Mesothelial cell of epicardium (in vitro differentiated cells): ENCODE measurements at places on chromosomes 11 and 22.

DNA sequence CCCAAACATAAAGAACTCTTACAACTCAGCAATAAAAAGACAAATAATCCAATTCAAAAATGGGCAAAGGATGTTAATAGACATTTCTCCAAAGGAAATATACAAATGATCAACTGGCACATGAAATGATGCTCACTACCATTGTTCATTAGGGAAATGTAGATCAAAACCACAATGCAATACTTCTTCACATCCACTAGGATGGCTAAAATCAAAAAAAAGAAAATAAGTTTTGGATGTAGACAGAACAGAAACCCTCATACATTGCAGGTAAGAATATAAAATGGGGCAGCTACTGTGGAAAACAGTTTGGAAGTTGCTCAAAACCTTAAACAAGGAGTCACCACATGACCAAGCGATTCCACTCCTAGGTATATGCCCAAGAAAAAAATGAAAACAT lies 16.3 kb downstream of the SIK3 start:
- H3K4me1 ChIP-seq: peaks cover 23% of the 10 kb centered on the region
- no peak overlapping the region for H3K27ac ChIP-seq
- no peak for DNase-seq
- peaks cover 2% of the 10 kb centered on the region for H3K36me3 ChIP-seq
- H3K4me3 ChIP-seq: no peak overlapping the region
- H3K27me3 ChIP-seq: no peaks in the 10 kb centered on the region

GRCh38 chr11:62446091-62446490 lies 27.3 kb downstream of the SCGB1A1 start:
- H3K4me3 ChIP-seq: no peak overlapping the region
- H3K27me3 ChIP-seq: no peaks in the 10 kb centered on the region
- no peak overlapping the region for H3K27ac ChIP-seq
- peaks cover 22% of the 10 kb centered on the region for H3K4me1 ChIP-seq
- DNase-seq: no peak

- no peaks in the 10 kb centered on the region for H3K27me3 ChIP-seq
- no peak for DNase-seq
- H3K4me1 ChIP-seq: peaks cover 28% of the 10 kb centered on the region
- no peaks in the 10 kb centered on the region for H3K36me3 ChIP-seq
Observed at GRCh38 chr11:11979488-11980117, 28.8 kb downstream of the DKK3 start.

DNA sequence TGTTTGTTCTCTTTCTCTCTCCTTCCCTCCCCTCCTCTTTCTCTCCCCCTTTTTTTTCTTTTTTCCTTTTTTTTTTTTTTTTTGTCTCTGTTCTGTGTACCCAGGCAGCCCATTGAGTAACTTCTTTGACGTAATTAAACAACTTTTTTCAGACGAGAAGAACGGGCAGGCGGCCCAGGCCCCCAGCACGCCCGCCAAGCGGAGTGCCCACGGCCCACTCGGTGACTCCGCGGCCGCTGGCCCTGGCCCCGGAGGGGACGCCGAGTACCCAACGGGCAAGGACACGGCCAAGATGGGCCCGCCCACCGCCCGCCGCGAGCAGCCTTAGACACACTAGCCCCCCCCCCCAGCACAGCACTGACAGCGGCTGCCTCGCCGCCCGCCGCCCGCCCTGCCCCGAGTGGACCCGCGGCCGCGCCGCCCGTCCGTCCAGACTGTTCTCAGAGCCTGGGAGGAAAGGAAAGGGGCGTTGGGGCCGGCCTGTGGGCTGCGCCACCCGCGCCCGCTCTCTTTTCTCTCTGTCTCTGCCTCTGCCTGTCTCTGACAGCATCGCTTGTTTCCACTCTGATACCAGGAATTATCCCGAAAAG lies 26.1 kb downstream of the MOB2 start:
- no peak overlapping the region for H3K27ac ChIP-seq
- H3K27me3 ChIP-seq: no peaks in the 10 kb centered on the region
- H3K4me1 ChIP-seq: peaks cover 6% of the 10 kb centered on the region
- H3K4me3 ChIP-seq: no peak overlapping the region
- no peak for DNase-seq
- peaks cover 3% of the 10 kb centered on the region for H3K36me3 ChIP-seq

GRCh38 chr11:45512471-45513148 lies 152.8 kb downstream of the CHST1 start:
- no peak for DNase-seq
- peaks cover 21% of the 10 kb centered on the region for H3K27me3 ChIP-seq
- H3K27ac ChIP-seq: no peak overlapping the region
- H3K4me3 ChIP-seq: no peak overlapping the region

GRCh38 chr22:46074771-46075551 lies 75.4 kb upstream of the PPARA start:
- no peak overlapping the region for H3K27ac ChIP-seq
- H3K4me1 ChIP-seq: peaks cover 28% of the 10 kb centered on the region
- H3K4me3 ChIP-seq: no peak overlapping the region
- DNase-seq: no peak
